ENCODE measurements at places on chromosomes 3 and 15.

GRCh38 chr15:63640146-63640545 lies 43.0 kb downstream of the FBXL22 start:
- DNase-seq = no peak

- DNase-seq = peak; percentile 14
These were observed 84.1 kb downstream of the WNT7A start for GRCh38 chr3:13795816-13796215.

DNA sequence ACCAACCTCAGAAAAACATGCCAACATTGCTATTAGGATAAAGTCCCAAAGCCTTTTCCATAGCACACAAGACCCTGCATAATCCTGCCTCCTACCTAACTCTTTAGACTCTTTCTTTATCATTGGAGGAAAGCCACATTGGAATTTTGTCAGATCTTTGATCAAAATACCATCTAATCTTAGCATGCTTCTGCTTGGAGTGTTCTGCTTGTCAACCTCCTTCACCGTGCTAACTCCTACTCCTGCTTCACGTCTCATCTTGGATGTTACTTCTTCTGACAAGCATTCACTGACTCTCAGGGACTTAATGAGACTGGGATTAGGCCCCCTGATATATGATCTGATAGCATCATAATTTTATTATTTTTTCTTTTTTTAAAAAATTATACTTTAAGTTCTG lies 7.4 kb upstream of the GLCE start:
- no peak for DNase-seq

DNA sequence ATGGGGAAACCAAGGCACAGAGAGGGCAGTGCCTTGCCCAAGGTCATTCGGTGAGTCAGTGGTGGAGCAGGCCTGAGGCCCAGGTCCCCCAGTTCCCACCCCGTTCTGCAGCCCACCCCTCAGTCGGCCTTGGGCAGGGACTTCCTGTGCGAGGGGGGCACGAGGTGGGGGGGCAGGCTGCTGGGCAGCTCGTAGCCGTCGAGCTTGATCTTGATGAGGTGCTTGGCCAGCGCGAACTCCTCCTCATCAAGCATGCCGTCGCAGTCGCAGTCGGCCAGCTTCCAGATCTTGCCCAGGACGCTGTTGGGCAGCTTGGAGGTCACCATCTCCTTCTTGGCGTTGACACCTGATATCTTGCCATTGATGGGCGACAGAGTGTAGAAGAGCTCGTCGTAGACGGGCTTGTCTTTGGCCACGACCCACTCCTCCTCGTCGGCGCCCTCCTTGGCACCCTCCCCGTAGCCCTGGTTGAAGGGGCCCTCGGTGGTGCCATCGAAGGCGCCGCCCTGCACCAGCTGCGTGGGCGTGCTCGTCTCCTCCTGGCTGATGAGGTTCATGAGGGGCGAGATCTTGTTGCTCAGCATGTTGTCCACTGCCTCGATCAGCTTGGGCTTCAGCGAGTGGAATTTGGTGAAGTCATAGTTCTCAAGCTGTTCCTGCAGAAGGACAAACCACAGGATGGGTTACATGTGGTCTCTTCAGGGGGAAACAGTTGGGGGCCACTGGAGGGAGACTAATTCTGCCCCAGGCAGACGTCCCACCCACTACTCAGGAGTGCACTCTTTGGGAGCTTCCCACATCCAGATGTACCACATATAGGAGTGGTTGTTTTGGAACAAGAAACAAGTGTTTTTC lies 6.9 kb upstream of the SPTBN5 start:
- no peak for DNase-seq

DNA sequence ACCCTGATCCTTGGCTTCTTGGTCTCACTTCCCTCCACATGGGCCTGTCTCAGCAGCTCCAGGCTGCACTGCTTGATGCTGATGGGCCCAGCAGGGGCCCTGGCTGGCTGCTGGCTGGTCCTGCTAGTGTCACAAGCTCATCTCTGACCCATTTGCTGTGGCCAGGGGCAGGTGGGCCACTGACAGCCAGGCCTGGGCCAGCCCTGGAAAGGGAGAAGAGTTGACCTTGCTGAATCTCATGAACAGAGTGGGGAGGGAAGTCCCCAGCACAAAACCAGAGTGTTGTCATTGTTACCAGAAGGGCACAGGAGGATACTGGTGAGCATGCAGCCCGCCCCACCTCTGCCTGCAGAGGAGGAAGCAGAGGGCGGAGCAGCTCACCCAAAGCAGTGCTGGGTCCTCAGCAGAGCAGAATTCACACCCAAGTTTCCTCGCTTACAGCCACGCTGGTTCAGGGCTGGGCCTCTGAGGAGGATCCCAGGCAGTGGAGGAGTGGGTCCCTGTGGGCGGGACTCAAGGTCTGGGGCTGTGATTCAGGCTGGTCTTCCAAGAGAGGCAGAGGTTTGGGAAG lies 7.6 kb upstream of the KLF15 start:
- DNase-seq = no peak

GRCh38 chr3:46334741-46335478 lies 19.0 kb upstream of the CCR2 start:
- no peak for DNase-seq

DNA sequence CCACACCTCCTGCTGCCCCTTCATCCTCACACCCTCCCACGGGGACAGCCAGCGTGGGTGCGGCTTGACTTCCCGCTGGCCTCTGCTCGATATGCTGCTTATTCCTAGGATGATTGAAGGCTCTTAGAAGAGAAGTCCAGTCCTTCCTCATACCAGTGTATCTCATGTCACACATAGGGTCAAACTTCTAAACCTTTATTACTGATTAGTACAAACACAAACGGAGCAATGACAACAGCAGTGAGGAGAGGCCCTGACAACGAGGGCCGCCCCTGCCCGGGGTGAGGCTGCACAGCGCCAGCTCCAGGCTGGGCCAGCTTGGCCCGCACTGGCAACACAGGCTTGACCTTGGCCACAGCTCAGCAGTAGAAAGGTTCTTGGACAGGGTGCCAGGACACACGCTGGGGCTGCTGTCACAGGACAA lies 3.7 kb downstream of the CIB1 start:
- DNase-seq = no peak

- DNase-seq = peak; percentile 57
These were observed 96.1 kb downstream of the MCTP2 start for GRCh38 chr15:94327356-94327936.

- DNase-seq = no peak
These were observed 189.5 kb downstream of the SPATA16 start for GRCh38 chr3:172951511-172951910.

- DNase-seq = no peak
These were observed 7.2 kb downstream of the RPS17 start for GRCh38 chr15:82532991-82533481.

- DNase-seq = no peak
These were observed 117.7 kb downstream of the CHCHD4 start for GRCh38 chr3:14007006-14007405.

DNA sequence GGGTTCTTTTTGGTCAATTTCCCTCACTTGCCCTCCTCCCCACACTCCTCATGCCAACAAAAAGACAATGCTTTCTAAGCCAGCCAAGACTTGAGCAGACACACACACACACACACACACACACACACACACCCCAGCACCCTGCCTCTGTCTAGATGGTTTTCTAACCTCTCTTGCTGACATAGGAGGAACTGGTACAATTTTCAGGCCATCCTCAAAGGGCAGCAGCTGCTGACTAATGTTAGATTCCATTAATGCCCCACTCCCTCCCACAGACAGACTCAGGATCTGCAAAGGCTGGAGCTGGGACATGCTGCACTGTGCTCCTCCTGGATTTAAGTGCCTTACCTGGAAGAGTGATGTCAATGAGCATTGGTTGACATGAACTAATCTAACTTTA lies 438.4 kb downstream of the OCA2 start:
- no peak for DNase-seq

GRCh38 chr3:28595372-28595771 lies 246.7 kb upstream of the AZI2 start:
- no peak for DNase-seq

DNA sequence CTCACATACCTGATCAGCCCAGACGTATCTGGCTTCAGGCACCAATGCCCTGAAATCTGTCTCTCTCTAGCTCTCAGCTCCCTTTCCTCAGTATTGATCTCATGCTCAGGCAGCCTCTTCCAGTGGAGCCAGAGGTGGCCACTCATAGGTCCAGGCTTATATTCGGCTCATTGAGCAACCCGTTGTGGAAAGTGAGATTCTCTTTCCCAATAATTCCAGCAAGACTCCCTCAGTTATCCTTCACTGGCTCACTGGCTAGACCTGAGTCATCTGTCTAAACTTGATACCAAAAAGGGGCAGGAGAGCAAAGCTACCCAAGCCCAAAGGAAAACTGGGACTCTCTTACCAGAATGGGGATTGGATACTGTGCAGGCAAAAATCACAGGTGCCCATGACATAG lies 33.4 kb upstream of the FRMD4B start:
- no peak for DNase-seq

- DNase-seq = no peak
These were observed 2.0 kb upstream of the CEMIP start for GRCh38 chr15:80777137-80777536.

- DNase-seq = no peak
These were observed 55.2 kb downstream of the SUMF1 start for GRCh38 chr3:4411833-4412232.
